Esophagus muscularis mucosa (tissue), 4 donors: ENCODE measurements at places on chromosomes 7 and 10.

GRCh38 chr10:126262233-126262838 lies 125.9 kb downstream of the ADAM12 start:
- DNase-seq: no peak

- DNase-seq: peak; percentile 79
Measured at GRCh38 chr7:156240532-156240931, 400.0 kb upstream of the RNF32 start.

DNA sequence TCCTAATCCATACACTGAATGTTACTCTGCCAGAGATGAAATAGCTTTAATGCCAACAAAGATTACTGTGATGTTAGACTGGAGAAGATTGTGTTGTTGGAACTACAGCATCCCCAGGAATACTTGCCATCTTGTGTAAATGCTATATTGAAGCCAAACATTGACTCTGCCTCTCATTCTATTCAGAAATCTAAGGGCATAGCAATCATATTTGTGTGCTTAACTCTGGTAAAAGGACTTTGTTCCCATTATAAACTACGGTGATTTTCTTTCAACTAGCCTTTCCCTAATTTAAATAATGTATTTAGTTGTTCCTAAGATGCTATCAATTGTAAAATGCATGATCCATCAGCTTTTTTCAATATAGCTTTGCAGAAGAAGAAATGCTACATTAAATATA lies 498.4 kb upstream of the LRRN3 start:
- no peak for DNase-seq

DNA sequence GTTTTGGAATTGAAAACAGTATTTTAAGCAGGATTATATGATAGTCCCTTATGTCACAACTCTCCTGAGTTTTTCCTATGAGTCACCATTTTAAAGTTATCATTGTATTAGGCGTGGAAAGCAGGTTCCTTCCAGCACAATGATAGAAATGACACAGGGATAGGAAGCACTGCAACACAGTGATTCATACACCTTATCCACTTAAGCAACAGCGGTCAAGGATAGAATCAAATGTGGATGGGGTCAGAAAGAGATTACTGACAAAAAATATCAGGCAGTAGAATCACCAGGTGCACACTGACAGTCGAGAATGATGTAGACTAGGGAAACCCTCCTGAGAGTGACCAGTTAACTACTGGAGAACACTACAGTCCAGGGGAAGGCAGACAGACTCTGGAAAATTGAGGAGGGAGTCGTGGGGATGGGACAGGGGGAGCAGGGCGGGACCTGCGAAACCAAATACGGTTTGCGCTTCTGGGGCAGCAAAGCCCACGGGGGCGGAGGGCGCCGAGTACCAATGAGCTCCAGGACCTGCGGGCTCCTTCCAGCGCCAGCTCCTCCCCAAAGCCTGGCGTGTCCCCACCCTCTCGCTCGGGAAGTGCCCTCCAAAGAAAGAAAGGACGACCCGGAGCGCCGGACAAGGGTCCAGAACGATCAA lies 479 bp downstream of the PNPLA8 start:
- DNase-seq: no peak

- no peak for DNase-seq
Measured at GRCh38 chr10:62075912-62076311, 174.4 kb downstream of the ARID5B start.

DNA sequence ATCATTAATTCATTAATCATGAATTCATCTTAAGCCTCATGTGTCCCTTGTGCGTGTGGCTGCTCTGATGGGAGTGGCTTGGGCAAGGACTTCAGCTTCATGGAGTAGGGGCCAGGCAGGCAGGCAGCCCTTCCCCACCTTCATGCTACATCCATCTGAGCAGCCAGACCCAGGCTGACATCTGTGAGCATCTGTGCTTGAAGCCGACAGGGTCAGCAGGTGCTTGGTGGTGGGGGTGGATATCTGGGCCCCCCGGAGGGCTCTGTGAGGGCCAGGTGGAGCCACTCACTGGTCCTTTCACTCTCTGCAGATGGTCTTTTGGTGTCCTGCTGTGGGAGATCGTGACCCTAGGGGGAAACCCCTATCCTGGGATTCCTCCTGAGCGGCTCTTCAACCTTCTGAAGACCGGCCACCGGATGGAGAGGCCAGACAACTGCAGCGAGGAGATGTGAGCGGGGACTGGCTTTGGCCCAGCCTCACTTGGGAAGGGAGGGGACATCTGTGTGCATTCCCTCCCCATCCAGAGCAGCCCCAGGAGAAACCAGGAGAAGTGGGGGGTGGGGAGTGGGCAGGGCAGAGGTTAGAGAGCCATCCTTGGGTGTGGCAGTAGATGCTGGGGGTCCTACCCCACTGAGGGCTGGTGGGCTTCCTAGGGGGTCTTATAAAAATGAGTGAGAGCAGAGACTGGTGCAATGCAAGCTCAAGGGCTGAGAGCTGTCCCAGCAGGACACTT lies 14.7 kb upstream of the CSGALNACT2 start:
- no peak for DNase-seq

GRCh38 chr10:6722616-6723004 lies 142.5 kb upstream of the PRKCQ start:
- DNase-seq: no peak

DNA sequence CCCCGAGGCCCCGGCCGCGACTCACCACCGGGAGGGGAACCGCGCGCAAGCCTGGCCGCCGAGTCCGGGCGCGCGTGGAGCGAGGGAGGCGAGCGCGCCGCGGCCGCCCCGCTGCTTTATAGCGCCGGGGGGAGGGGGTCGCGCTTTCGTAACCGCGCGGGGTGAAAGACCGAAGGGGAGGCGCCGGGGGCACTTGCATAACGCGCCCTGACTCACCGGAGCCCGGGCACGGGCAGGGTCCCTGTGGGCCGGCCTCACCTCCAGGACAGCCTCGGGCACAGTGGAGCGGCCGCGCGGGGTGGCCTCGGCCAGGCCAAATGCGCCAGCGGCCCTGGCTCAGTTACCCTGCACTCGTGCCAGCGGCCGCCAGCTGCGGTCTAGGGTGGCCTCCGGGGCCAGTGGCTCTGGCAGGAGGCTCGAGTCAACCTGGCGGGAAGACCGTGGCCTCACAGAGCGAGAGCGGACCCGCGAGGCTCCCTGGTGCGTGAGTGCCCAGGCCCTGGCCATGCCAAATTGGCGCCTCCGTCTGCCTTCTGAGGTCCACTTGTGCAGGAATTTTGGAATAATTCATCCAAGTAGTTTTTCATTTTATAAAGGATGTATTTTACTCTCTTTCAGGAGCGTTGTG lies at the start of gene RBP4:
RBP4 (minus strand) TSS at position 90 of the 628 bp plus-strand sequence. CDS start 207 bp downstream, outside the sequence.
- no peak for DNase-seq

DNA sequence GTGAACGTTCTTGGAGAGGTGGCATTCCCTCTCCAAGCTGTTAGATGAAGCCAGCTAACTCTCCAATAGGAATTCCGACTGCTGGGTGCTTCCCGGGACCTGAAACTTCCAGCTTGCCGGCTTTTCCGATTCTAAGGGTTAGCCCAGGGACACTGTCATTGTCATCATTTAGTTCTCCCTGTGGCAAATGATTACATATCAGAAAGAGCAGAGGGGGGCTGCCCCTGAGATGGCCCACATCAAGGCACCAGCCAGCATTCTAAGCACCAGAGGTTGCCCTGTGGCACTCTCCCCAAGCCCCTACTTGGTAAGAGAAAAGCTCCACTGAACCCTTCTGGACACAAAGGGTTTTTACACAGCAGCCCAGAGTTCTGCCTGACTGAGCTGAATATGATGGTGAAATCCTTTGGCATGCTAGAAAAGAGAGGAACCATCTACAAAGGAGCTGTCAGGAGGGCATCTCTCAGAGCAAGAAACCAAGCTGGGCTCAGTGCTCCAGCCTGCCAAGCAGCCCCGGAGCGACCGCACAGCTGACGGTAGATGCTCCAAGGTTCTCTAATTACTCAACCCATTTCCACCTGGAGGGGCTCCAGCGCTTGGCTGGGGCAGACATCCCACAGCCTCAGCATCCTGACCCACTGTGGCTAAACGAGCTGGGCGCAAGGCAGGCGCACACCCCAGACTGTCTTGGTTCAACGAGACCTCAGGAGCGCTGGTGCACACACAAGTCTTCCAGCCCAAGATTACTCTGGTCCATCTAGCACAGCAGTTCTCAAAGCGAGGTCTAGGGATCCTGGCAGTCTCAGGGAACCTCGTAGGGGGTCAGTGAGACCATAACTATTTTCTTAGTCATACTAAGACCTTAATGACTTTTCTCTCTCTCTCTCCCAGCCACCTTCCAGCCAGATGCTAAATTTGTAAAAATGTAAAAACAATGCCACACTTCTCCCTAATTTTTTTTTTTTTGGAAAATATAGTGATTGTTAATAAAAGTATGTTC lies 160.5 kb downstream of the GFRA1 start:
- DNase-seq: no peak

- DNase-seq: no peak
Measured at GRCh38 chr7:29881724-29882123, 75.4 kb downstream of the WIPF3 start.
